ENCODE measurements at places on chromosomes 6 and 20.

DNA sequence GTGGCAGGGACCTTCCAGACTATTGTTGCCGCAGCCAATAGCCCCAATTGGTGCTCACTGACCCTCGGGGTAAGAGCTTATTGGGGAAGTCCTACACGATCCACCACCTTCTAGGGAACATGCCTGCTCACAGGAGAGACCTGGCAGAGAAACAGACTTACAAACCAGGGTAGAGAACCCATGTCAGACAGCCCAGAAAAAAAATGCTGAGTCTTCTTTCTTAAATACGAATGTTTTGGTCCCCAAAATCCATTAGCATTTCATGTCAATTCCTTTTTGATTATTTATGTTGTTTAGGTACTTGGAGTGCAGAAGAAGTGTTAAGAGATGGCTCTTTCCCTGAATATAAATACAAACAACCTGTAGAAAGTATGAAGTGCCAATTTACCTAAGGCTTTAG lies 84.9 kb upstream of the PDE10A start:
- no peak for DNase-seq

DNA sequence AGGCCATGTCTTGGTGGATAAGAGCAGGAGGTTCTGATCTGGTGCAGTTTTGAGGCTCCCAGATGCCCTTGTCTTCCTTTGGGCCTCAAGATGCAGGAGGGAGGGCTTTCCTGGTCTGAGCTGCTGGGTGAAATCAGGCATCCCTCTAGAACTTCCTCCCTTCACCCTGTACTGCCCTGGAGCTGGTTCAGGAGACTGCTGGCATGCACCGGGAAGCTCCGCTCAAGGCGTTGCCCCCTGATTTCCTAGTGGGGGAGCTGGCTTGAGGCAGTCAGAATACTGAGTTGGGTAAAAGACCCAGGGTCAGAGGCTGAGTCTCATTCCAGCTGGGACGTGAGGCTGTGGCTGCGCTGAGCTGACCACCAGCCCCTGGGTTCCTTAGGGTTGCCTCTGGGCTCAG lies 12.0 kb downstream of the PHACTR3 start:
- DNase-seq = peak; percentile 7

DNA sequence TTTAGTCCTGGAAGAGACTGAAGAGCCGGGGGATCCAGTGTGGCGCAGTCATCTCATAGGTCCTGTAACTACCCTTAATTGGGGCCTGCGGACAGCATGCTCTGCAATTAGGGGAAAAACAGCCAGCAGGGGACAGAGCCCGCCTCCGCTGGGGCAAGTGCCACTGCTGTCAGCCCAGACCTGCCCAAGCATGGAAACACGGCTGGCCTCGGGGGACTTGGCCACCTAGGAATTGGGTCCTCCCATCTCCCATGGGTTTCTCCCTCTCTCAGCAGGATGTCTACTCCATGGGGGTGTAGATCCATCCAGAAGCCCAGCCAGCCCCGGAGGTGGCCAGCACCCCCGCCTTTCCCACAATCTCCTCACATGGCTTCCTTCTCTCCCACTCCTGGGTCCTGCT lies 3.6 kb downstream of the GHRH start:
- DNase-seq = no peak

GRCh38 chr6:116030770-116031169 lies 29.9 kb downstream of the FRK start:
- no peak for DNase-seq

DNA sequence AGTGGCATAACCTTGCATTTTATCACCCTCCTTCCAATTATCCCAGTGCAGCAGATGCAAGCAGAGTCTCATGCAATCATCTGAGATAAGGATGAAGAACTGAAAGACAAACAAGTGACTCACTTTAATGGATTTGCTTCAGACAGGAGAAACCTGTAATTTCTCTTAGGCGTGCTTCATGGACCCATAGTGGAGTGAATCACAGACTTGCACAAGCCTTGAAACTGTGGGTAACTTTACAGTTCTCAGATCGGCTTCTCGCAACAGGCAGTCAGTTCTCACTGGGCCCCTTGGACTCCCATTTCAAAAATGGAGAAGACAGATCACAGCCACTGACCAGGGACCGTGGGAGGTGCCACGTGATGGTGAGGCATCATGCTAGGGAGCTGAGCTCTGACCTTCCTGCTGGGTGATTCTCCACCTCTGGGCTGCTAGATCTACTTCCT lies at the start of gene ADGRF4:
ADGRF4 (plus strand) TSS at position 239 of the 446 bp plus-strand sequence. CDS start 8,666 bp downstream, outside the sequence.
- no peak for DNase-seq

- no peak for DNase-seq
These were observed 9.7 kb upstream of the JAG1 start for GRCh38 chr20:10683537-10683936.

DNA sequence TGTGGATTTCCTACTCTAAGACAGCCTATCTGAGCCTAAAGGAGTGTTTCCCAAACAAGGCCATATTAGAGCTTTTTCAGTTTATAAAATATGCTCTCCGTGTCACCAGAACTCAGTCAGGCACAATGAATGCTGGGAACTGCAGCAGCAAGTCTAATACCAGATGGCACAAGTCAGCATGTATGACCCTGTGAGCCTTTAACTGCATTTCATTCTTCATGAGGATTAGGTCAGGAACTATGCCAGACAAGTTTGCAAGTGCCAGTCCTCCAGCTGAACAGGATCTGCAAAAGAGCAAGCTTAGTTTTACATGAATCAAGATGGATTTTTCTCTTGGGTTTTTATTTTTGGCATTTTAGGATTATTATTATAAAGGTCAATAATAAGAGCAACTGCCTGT lies 66.7 kb upstream of the SAMD5 start:
- DNase-seq = no peak

- no peak for DNase-seq
These were observed 280.0 kb downstream of the SOX4 start for GRCh38 chr6:21873562-21873961.

DNA sequence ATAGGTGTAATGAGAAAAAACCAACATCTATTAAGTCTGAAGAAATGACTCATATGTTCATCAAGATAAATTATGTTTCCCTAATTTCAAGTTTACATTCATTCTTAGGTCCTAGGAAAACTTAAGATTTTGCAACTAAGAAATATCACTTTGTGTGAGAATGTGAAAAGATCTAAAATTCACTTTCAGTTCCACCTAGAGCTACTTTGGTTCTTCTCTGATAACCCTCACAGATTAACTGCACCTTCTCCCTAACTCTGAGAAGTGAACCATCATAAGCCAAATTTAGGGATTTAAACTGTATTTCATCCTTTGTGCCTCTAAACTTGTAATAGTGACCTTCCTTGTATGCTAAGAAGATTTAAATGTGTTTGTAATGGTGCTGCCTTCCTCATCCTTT lies 213.0 kb downstream of the FRK start:
- no peak for DNase-seq
